ENCODE measurements at places on chromosomes 12 and 14.

DNA sequence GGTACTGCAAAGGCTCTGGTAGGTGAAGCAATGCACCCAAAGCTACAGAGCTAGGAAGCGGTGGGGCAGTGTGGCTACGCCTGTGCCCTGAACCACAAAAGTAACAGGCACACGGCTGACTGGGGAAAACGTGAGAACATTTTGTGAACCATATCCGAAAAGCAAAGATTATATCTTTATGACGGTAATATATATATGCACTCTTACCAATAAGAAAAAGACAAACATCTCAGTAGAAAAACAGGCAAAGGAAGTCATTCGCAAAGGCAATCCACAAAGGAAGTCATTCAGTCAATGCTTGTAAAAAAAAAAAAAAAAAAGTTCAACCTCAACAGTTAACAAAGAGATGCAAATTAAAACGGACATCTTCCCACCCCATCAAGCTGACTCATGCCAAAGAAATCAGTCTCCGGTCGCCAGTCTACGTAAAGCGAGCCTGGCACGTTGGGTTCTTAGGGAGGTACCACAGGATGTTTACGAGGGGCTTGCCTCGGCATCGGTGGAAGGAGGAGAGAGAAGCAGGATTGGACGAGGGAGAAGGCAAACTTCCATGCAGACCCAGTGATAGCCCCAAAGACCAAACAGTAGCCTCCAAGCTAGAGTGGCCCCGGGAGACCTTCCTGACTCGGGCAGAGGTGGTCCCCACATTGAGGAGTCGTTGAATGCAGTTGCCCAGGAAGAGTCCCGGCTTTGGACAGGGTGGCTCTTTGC lies 39.4 kb upstream of the PPP2R5C start:
- peak; percentile 53 for DNase-seq

DNA sequence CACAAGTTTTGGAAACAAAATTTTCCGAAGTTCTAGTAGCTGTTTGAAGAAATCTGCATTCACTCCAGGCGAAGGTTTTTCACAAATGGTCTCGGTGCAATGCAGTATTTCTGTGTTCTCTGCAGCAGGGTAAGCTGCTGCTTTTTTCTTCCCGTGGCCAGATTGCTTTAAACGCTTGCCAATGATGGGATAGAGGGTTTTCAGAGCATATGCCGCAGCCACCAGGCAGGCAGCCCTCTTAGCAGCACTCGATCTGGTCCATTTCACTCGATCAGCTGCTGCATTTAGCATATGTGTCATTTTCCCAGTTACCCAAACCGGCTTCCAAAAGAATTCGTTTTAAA lies 315 bp downstream of the ABCD2 start:
- no peak for DNase-seq

DNA sequence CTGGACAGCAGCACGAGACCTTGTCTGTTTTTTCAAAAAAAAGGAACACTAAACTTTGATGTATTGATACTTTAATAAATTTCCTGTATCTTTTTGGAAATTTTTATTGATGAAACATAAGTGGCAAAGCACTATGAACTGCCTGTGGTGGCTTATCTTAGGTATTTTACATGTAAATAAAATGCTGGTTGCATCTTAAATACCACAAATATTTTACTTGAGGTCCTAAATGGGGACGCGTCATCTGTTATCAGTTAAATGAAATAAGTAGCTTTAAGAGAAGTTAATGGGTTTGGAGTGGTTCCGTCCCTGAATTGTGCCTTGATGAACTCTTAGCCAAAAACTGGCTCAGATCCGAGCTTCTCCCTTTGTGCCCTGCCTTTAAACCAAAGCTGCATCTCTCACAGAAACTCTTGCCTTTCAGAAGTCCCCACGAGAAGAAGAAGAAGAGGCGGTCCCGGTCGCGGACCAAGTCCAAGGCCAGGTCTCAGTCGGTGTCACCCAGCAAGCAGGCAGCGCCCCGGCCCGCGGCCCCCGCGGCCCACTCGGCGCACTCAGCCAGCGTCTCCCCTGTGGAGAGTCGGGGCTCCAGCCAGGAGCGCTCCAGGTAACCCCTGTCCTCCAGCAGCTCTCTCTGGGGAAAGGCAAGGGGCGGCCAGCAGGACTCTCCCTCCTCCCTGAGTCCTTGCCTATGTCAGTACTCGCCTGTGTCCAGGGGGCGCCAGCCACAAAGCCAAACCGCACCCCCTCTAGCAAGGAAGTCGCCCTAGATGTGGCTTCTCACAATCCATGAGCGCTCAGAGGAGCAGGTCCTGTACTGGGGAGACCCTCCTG lies 31.2 kb upstream of the MMP17 start:
- no peak for DNase-seq

- DNase-seq, result peak; percentile 50
These were observed at the start of gene PIP4K2C for GRCh38 chr12:57590864-57591781. PIP4K2C (plus strand) TSS chr12:57591192; CDS start chr12:57591290, 98 bp downstream.

- no peak for DNase-seq
These were observed 9.7 kb upstream of the PLBD1 start for GRCh38 chr12:14577344-14577743.

GRCh38 chr12:8037046-8037663 lies 4.6 kb downstream of the FOXJ2 start:
- DNase-seq, result no peak

DNA sequence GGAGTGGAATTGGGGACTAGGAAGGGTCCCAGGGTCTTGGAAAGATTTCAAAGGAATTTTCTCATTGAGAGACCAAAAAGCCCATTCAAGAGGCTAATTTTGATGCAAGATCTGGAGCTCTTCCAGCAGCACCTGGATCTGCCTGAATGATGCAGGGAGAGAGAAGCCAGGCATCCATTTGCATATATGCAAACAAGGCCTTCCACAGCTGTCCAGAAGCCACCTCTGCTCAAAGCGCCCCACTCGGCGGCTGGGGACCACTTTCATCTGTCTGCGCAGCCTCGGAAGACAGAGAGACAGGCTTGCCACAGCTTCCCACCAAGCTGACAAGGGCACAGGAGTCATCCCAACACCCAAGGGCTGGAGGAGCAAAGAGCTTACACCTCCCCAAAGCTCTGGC lies 295.6 kb downstream of the DPF3 start:
- DNase-seq, result no peak

DNA sequence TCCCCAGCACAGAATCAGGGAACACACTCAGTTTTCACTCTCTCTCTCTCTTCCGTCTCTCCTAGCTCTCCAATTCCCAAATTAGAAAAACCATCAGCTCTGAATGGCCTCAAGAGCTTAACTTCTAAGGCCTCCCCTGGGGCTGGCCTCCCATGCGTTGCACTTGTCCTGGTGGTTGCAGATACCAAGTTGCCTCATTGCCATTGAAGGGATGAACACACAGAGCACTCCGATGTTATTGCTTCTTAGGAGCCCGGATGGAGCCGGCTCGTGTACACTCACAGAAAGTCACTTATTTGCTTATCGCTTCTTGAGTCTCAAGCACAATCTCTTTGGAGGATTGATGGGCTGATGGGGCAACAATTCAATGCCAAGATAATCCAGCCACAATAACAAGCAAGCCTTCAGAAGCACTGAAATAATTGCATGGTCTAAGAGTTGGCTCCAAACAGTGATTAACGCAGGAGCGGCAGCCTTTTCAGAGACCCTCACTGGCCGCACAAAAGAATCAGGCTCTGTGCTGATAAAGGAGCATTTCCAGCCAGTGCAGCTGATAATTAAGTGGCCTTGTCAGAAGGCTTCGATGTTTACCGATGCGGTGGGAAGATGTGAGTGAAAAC lies 175.8 kb upstream of the TMEM132C start:
- DNase-seq, result no peak

DNA sequence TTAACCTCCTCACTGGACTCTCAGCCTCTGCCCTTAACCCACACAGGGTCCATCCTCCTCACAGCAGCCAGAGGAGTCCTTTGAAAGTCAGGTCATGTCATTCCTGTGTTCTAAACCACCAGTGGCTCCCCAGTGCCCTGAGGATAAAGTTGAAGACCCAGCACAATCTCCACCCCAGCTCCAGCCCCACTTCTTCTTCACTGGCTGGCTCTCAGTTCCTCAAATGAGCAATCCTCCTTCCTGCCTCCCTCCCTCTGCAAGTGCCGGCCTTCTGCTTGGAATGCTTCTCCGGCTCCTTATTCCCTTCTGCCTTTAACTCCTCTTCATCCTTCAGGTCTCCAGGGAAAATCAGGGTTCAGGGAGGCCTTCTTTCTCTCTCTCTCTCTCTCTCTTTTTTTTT lies 32.0 kb upstream of the SPPL3 start:
- DNase-seq, result no peak

DNA sequence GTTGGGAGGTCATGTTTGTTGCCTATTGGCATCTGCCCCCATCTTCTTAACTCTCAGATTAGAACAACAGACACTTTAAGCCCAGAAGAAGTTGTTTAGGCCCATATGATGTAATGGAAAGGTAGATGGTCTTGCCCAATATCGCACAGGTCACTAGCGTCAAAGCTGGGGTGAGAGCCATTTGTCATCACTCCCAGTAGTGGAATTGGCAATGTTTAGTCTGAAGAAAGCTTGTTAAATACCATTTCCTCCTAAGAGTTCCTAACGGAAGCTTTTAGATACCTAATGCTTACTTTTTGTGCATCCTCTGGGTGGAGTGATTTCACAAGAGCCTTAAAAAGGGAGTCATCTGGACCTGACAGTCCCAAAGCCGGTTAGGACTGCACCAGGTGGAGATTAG lies 125.4 kb downstream of the DACT1 start:
- DNase-seq, result no peak

GRCh38 chr14:29102996-29103395 lies 336.4 kb downstream of the FOXG1 start:
- no peak for DNase-seq

GRCh38 chr12:3841783-3842182 lies 31.4 kb downstream of the PARP11 start:
- no peak for DNase-seq

DNA sequence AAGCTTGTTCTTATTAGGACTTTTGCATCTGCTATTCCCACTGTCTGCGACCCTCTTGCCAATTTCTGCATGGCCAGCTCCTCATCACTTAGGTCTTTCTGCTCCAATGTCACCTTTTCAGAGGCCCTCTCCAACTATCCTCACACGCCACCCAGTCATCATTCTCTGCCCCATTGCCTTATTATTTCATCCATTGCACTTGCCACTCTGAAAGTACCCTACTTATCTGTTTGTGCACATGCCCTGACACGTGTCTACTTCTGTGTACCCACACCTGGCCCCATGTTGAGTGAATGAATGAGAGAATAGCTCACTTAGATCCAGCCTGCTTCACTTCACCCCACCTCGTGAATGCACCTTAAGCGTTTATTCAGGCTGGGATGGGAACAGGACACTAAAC lies 218.7 kb upstream of the TBX3 start:
- DNase-seq, result no peak

GRCh38 chr12:13135371-13136178 lies 32.1 kb upstream of the GSG1 start:
- no peak for DNase-seq

GRCh38 chr14:77329872-77330271 lies 9.0 kb downstream of the GSTZ1 start:
- DNase-seq, result no peak

- no peak for DNase-seq
These were observed 28.7 kb downstream of the LMNTD1 start for GRCh38 chr12:25524366-25524765.

- no peak for DNase-seq
These were observed 63.1 kb downstream of the GLT1D1 start for GRCh38 chr12:128916425-128916824.

DNA sequence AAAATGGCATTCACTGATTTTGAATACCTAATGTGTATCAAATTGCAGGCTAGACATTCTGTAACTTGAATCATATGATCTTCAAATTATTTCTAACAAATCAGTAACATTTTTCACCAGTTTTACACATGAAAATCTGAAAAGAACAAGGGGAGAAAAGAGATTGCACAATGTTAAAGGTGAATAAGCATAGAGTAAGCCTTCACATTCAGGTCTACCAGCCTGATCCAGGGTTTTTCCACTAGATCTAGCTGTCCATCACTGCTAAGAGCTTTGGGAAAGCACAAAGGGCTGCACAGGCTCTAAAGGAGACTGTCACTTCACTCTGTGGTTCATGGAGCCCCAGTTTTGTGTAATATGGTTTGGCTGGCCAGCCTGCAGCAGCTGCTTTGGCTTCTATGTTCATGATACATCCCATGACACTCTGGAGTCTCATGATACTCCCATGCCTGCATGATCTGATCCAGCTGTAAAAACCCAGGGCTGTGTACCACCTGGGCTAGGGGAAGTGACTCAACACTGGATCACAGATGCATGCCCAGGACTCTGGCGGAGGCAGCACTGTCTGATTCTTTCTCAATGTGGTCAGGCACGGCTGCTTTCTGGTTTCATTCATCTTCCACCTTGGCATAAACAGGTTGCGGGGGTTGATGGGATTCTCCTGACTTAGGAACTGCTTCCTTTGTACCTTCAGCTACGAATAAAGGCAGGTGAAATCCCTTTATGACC lies 859.7 kb downstream of the GALC start:
- no peak for DNase-seq

- no peak for DNase-seq
These were observed 6.6 kb downstream of the CLEC1B start for GRCh38 chr12:9992296-9992695.

DNA sequence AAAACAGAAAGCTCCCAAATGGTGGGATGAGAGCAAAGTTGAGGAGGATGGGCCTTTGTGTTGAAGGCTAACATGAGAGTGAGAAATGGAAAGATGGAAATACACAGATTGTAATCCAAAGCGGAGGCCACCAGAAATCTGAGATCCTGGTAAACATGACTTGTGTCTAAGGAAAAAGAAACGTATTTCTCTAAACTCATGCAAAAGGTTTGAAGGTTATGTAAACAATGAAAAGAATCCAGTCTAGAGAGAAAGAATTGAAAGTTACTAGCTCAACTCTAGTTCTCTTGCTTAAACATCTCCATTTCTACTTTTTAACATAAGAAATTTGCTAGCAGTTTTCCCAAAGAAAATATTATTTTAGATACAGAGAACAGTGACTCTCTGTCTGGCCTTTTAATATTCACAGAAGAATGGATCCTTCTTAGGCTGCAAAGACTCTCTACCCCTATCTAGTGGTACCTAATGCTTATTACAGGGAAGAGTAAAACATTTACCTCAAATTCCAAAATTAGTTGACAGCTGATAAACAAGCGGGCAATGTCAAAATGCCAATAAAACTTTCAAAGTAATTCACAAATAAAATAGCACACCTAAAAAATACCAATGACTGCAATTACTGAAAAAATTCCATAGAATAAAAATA lies 75.8 kb upstream of the SOX5 start:
- DNase-seq, result no peak

DNA sequence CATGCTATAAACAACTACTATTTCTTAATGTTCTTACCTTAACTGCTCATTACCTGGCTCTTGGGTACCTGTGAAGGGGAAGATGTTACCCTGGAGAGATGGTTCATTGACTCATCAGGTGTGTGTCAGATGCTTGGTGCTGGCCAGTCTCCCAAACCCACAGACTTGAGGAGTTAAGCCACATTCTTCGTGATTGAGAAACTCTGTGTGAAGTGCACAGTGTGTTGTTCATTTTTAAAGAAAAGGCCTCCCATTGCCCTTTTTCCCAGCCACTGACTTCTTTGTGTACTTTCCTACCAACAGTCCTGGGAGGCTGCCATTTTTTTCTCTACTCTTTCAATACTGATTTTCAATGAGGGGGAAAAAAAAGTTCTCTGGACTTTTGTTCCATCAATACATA lies 3.2 kb downstream of the MGST1 start:
- no peak for DNase-seq

Data from stimulated activated CD8-positive, alpha-beta memory T cell treated with anti-CD3 and anti-CD28 coated beads, Interleukin-2, amount 100 ng/mL, for 1 hour (primary cell).